ENCODE measurements at places on chromosomes 4 and X.

DNA sequence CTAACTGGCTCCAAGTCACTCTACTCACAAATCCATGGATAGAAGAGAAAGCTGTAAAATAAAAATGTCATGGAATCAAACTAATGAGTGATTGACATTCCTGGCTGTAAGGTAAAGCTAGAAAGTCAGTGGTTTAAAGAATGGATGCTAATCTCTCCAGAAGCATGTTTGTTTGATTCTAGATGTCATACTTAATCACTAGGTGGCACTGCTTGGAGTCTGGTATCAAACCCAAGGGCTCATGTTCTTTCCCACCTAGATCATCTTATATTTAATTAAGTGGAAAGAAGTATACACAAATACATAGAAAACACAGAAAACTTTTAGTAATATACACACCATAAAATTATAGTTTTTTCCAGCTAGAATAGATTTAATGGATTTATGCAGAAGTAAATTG, 2666.6 kb downstream of the PCDH7 start:
- no peak for DNase-seq

- no peak for DNase-seq
These were observed 181.7 kb upstream of the TBC1D9 start for GRCh38 chr4:140937866-140938265.

- DNase-seq = no peak
These were observed 4.7 kb downstream of the LIMCH1 start for GRCh38 chr4:41542526-41543275.

- no peak for DNase-seq
These were observed 15.7 kb upstream of the EDA start for GRCh38 chrX:69600182-69600581.

DNA sequence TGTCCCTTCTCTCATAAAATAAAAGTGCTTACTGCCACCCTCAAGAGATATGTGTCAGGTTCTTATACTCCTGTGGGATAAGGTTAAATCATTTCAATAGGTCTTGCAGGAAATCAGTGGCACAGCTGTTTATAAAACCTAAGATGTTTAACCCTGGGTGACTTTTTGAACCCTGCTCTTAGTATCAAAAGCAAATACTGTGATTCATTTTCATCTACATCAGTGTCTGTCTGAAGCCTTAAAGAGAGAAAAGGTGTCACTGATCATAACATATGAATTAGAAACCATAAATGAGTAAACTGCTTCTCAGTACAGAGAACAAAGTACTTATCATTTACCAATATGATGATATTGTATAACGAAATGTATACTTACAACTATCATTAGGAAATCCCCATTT, 59.0 kb downstream of the CCSER1 start:
- DNase-seq = peak; percentile 58

Measured in NCI-H1092 treated with DMSO at 0.1 percent for 48 hours (cell line).